ENCODE measurements at places on chromosomes 2 and 18. TPM values are rescaled to one million over a fixed set of nuclear protein-coding genes. Genes with fewer than 3 reads are reported as not detected.

DNA sequence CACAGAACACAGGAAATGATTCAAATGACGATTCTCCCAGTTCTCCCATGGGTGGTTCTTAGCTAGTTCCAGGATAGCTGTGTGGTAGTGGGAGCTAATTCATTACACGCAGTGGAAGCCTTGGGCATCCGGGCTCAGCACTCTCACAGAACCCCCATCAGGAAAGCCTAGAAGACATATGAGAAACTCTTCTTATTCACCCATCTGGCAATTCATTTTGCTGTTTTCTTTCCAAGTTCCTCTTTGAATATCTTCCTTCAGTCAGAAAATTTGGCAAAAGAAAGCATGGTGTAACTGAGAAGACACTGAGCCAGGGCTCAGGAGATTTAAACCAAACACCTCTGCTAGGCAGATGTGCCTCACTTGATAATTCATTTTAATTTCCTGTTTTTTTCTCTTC, 85.2 kb upstream of the FN1 start:
- no peak for DNase-seq

DNA sequence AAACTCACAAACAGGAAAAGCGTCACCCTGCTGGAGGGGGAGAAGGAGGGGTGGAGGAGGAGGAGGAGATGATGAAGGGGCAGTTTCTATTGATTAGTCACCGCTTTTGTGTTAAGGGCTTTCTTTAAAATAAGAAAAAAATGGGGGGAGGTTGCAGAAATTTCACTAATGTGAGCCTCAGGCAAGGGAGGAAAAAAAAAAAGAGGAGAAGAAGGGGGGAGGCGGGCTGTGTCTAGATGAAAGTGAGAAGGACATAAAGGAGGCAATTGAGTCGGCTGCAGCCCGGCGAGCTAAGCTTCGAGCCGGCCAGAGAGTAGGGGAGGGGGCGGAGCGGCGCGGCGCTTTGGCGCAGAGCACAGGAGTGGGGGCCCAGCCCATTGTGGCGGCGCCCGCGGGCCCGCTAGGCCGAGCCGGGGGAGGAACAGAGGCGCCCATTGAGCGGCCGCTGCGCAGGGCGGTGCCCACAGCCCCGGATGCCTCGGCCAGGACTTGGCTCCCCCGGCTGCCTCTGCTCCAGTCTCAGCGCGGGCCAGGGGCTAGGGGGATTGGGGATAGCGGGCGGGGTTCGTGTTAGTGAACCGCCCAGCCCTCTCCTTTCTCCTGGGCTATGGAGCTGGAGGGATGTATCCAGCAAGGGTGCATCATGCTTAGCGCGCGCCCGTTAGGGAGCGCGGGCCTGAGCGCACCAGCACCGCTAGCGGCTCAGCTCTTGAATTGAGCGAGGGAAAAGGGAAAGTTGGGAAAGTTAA, 7.9 kb downstream of the PAX3 start:
- peak; percentile 94 for DNase-seq

DNA sequence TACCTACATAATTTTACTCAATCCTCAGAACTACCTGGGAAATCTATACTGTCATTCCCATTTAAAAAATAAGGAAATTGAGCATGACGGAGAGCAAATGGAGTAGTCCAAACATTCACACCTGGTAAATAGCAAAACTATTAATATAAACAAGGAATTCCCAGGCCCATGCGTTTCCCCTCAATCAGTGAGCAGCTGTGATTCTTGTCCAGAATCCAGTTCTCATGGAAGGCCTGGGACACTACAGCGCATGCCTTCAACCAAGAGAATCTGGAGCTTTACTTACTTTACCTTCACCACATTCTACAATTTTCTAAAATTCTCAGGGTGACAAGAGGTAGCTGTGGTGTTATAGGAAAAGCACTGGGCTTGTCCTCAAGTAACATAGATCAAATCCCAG, 259.0 kb downstream of the LRATD1 start:
- no peak for DNase-seq

DNA sequence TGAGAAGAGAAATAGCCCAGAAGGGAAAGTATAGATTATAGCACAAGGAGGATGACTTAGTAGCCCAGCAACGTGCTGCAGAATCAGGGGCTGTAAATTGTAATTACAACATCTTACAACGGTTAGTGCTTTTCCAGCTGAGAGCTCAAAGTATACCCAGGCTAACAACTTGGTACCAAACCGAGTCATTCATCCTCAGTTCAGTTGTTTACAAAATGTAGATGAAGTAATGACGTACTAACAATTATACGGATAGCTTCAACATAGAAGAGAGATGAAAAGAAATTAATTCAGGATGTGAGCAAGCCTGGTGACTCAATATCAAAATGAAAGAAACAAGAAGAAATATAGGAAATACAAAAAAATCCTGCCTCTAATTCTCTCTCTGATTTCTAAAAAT, 99.2 kb downstream of the DYNAP start:
- DNase-seq, result no peak

DNA sequence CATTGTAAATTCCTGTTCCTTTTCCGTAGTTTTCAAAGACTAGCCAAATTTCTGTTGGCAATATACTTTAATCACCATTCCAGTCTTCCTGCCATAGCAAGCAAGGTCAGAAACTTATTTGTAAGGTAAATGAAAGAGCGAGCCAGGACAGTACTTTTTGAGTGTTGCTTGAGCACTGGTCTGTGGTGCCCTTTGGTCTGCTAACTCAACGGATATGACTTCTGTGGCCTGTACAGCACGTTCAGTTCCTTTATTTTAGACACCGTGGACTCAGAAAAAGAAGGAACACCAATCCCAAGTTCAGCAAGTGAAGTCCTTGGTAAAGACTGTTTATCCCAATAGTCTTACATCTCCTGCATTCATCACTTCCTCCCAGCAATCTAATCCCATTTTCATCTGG, 166.3 kb downstream of the MYO1B start:
- DNase-seq, result no peak

- no peak for DNase-seq
Measured at GRCh38 chr2:76075126-76075525, 364.4 kb upstream of the GCFC2 start.

- no peak for DNase-seq
Measured at GRCh38 chr2:137321566-137321965, 556.2 kb downstream of the THSD7B start.

DNA sequence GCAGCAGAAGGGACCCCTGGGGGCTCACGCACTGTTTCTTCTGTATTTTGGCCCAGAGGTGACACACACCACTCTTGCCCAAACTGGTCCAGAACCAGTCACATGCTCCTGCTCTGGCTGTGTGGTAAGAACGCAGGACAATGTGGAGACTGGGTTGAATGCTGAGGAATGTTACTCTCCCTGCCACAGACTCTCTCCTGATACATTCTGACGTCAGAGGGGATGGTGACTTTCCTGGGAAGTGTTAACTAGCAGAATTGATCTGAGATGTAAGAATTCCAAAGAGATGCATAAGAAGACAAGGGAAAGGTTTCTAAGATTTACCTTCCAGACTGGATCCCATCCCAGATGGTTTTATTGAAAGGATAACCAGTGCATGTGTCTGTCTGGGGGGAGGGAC, 100.8 kb downstream of the ASB1 start:
- DNase-seq, result no peak

DNA sequence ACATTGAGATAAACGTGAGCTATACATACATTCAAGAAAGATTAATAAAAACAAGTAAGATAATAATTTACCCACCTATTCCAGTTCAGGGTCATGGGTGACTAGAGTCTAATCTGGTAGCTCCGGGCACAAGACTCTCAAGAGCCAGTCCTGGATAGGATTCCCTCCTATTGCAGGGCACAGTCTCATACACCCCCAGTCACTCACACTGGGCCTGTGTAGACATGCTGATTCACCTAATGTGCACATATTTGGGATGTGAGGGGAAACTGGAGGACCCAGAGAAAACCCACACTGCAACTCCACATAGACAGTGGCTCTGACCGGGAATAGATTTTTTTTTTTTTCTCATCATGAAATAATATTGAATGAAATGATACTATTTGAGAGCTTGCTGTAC, 81.5 kb upstream of the THUMPD2 start:
- DNase-seq, result no peak

Gene TOGARAM2
- polyA plus RNA-seq, result 2.4 TPM

Gene SH2D6
- polyA plus RNA-seq, result 0.26 TPM

All from GM23338 (cell line).